Stimulated activated CD4-positive, alpha-beta T cell treated with anti-CD3 and anti-CD28 coated beads, Interleukin-4, amount 100 ng/mL, for 4 hours (primary cell): ENCODE measurements at places on chromosomes 7 and 10.

DNA sequence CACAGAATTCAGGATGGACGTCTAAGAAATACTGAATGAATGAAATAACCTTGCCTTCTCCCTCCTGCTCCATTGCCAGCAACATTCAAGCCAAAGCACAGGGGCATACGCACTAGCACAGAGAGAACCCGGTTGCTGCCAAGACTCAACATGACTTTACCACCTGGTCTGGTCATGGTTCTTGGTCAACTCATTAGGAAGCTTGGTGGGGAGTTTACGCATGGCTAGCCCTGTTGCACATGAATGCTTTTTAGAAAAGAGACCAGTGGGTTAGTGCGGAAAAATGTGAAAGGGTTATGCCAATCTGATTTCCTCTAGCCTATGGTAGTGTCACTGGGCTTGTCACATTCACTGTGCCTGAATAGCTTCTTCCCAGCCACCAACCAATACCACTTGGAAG, 187.6 kb upstream of the NEBL start:
- DNase-seq: no peak

DNA sequence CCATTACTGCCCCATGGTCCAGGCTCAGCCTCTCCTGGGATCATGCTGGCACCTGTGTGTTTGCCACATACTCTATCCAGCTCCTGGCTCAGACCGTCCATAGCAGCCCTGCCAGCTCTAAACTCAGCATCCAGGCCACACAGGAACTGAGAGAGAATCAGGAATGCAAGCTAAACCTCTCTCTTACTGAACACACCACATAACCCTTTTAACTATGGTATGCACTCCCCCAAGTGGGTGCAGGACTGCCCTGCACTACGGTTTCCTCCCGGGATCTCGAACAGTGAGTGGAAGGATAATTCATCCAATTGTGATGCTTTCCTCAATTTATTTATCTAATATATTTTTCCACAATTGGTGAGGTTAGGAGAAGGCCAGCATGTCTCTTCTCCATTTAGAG, 17.1 kb upstream of the ZNF800 start:
- no peak for DNase-seq

GRCh38 chr7:78213402-78213801, 414.8 kb downstream of the PHTF2 start:
- DNase-seq: no peak

DNA sequence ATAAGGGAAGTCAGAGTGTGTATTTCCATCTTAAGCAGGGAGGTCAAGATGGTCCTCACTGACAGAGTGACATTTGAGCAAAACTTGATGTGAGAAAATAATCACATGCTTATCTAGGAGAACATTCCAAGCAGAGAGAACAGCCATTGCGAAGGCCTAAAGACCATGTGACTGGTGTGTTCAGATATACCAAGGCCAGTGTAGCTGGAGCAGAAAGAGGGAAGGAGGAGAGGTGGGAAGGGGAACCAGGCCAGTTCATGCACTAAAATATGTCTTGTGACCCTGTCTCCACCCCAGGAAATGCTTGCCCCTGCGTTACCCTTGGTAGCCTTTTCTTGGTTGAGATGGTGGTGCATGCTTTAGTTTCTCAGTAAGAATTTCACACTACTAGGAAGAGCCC, 77.4 kb downstream of the CACNB2 start:
- DNase-seq: no peak

- DNase-seq: no peak
Observed at GRCh38 chr10:127523476-127523875, 25.6 kb upstream of the NPS start.
